ENCODE measurements at places on chromosomes 1 and 21.

DNA sequence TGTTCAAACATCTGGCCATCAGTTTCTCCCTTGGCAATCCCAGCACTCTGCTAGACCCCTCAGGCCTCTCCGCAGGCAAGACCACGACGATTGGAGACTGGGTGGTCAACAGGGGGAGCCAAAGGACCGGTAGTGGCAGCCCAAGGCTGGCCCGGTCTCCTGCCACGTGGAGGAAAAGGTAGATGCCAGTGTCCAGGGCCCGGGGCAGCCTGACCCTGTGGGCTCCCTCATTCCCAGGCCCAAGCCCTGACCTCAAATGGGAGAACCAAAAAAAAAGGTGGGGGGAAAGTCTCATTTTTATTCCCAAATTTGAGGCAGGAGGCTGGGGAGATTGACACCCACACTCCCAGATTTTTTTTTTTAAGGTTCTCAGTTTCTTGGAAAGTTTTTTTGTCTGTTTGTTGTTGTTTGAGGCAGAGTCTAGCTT, 24.8 kb downstream of the S100A6 start:
- peak; percentile 76 for DNase-seq

- no peak for DNase-seq
These were observed 9.6 kb downstream of the ESPN start for GRCh38 chr1:6434186-6434585.

- DNase-seq = no peak
These were observed 63.1 kb downstream of the CDC14A start for GRCh38 chr1:100415498-100415778.

- DNase-seq = no peak
These were observed 32.2 kb downstream of the BRWD1 start for GRCh38 chr21:39281207-39281606.

DNA sequence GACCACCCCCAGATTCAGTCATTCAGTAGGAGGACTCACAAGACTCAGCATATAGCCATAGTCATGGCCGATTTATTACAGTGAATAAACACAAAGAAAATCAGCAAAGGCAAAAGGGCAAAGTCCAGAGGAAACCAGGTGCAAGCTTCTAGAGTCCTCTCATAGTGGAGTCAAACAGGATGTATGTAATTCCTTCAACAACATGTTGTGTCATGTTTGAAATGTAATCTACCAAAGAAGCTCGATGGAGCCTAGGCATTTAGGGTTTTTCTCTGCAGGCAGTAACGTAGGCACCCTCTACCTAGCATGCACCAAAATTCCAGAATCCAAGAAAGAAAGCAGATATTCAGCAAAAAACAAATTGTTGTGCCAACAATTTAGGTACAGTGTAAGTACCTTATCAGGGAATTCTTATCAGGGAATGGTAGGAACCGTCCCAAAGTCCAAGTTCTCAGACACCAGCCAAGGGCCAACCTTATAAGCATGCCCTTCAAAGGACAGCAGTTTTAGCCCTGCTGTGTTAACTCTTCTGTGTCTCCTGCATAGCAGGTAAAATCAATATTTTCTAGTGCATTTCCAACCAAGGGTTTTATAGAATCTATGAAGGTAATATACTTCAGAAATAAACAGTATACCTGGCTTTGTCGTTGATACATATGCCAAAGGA, 16.1 kb upstream of the SLAMF6 start:
- DNase-seq = no peak

- no peak for DNase-seq
These were observed 46.5 kb upstream of the PODN start for GRCh38 chr1:53015508-53015860.

DNA sequence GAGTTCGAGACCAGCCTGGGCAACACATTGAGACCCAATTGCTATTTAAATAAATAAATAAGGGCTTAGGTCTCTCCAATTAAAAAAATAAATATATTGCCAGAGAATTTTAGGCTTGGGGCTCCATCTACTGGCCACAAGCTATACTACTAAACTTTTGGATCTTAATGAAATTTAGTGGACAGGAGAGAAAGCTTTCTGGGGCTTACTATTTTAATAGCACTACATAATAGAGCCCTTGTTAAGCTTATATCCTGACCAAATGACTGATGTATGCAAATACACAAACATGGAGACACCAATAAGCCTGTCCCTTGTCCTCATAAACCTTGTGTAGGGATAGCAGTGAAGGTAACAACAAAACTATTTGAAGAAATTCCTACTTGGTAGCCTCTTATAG, 18.4 kb downstream of the CCT3 start:
- peak; percentile 42 for DNase-seq

GRCh38 chr21:33578959-33579542, 9.4 kb downstream of the DONSON start:
- DNase-seq = peak; percentile 76

- DNase-seq = peak; percentile 99
These were observed 199.3 kb upstream of the TMEM51 start for GRCh38 chr1:14954210-14954609.

DNA sequence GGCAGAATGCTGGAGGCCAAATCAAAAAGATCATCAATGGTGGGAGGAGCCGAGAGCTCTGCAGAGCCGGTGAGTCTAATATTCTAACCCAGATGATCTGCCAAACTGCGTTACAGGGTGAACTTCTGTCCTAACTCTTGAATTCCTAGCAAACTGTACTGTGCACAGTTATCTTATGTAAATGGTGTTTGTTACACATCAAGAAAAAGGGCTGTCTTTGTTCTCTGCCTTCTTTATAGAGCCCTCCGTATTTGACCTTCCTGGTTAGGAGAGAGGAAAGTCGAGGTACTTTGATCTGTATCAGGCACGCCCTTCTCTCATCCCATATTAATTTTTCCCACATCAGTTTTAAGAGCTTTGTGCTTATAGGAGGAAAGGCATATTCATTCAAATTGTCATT, 37.6 kb downstream of the MT1HL1 start:
- no peak for DNase-seq

DNA sequence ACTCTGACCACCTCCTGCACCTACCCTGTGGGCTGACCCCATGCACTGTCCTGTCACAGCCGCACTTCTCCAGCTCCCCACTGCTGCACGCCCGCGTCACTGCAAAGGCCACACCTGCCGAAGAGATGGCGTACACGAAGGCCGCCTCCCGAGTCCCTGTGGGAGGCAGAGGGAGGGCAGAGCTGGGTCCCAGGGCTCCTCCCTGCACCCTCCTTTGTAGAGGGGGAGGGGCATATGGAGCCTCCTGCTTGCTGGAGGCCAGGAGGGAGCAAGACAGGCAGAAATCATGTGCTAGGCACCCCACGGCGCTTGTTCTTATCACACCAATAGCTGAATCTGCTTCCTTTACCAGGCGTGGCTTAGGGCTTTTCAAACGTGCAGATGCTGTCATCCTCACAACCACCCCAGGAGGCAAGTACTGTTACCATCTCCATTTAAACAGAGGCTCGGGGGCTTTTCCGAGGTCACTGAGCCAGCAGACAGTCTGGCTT, 21.4 kb downstream of the WNT4 start:
- DNase-seq = no peak

- peak; percentile 82 for DNase-seq
These were observed 34.6 kb downstream of the TGFBR3 start for GRCh38 chr1:91851130-91852010.

DNA sequence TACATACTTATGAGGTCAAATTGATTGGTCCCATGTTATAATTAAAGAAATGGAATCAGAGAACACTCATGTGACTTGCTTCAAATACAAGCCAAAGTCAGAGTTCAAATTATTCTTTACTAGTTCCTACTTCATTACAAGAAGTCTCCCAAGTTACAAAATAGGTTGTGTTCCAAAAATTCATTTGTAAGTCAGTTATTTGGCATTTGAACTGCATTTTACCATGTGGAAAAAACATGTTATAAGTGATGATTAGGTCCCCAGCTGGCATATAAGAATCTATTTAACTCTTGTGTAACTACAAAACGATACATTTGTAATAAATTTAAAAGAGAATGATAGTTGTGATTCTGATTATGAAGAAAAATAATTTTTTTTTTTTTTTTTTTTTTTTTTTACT, 124.1 kb downstream of the DISP1 start:
- no peak for DNase-seq

GRCh38 chr1:26522073-26522472, 7.5 kb upstream of the RPS6KA1 start:
- DNase-seq = no peak

DNA sequence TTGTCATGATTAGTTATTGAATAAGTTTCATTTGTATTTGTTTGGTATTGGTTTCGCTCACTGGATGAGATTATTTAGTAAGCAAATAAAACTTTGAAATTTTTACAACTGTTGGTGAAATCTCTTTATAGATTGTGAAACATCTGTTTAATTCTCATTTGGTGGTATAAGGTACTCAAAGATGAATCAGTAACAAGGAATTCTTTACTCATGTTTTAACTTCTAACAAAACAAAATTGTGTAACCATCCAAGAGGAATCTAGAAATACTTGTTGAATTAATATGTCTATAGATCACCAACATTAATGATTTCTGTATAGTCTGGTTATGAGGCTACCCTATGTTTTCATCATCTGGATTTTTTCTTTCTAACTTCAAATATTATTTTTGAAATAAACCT, 62.8 kb upstream of the USP25 start:
- DNase-seq = peak; percentile 29

DNA sequence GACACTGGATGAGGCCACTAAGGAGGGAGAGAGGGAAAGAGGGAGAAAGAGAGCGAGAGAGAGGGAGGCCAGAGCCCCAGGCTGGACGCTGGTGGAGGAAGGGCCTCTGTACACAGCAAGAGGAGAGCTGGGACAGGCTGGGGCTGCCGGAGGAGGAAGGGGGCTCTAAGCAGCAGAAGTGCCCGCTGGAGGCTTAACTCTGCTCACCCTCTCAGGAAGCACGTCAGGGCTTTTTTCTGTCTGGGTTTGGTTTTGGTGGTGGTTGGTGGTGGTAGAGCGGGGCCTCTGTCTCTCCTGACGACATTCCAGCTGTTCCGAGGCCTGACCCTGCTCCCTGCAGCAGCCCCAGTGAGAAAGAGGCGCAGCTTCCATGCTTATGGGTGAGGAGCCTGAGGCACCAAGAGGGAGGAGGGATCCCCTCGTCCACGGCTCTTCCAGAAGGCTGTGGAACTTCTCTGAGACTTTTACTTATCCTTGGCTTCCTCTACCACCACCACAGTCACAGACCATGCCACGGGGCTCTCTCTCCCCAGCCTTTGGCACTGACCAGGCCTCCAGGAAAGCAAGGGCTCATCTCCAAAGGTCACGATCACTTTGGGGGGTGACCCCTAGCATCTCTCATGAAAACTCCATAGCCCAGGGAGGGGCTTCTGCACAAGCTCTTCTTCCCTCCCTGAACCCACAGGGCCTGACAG, 136.4 kb upstream of the VAMP3 start:
- no peak for DNase-seq

- peak; percentile 9 for DNase-seq
These were observed 380.7 kb downstream of the PRDM2 start for GRCh38 chr1:14080653-14081052.

DNA sequence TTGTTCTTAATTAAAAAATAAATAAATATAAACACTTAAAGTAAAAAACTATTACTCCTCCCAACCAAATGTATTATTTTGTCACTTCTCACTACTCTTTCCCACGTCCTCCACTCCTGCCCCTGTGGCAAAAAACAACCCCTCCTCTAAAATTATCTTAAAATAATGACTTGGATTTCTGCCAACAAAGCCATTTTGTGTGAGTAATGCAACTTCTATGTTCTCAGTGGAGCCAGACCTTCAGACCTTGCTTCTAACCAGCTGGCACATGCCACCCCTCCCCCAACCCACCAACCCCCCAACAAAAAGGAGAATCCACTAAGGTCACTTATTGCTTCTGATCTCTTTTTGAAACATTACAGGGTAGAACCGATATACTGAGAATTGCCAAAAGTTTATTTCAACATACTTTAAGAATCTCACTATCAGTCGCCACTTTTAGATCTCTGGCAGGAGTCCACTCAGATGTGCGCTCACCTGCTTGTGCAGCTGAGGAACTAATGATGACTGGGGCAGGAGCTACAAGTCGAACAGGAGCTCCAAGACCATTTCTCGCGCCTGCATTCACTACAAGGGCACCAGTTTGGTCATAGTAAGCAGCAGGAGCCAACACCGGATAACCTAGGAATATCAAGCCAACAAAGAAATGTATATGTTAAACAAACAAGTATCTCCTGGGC, 58.3 kb upstream of the SDC3 start:
- DNase-seq = peak; percentile 76

GRCh38 chr21:32914424-32915039, 111.2 kb upstream of the OLIG2 start:
- no peak for DNase-seq

GRCh38 chr1:146036965-146037646, 15.6 kb upstream of the HJV start:
- DNase-seq = peak; percentile 91

DNA sequence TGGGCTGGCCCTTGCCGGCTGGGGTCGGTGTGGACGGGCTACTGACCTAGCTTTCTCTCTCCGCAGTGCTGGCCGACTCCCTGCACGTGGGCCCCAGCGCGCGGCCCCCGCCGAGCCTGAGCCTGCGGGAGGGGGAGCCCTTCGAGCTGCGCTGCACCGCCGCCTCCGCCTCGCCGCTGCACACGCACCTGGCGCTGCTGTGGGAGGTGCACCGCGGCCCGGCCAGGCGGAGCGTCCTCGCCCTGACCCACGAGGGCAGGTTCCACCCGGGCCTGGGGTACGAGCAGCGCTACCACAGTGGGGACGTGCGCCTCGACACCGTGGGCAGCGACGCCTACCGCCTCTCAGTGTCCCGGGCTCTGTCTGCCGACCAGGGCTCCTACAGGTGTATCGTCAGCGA, 34.9 kb downstream of the PTGFRN start:
- no peak for DNase-seq

DNA sequence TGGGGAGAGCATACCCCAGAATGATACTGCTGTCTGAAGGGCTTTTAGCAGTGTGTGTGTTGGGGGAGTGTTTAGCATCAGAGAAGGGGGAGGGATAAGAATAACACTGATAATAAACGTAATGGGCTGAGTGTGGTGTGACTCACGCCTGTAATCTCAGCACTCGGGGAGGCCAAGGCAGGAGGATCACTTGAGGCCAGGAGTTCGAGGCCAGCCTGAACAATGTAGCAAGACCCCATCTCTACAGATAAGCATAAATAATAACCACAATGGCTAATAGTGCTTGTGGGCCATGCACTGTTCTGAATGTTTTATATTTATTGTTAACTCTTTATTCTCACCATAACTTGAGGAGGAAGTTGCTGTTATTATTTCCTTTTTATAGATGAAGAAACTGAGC, 2.6 kb upstream of the LEFTY2 start:
- DNase-seq = no peak

GRCh38 chr1:7225711-7226505, 440.7 kb downstream of the CAMTA1 start:
- no peak for DNase-seq

DNA sequence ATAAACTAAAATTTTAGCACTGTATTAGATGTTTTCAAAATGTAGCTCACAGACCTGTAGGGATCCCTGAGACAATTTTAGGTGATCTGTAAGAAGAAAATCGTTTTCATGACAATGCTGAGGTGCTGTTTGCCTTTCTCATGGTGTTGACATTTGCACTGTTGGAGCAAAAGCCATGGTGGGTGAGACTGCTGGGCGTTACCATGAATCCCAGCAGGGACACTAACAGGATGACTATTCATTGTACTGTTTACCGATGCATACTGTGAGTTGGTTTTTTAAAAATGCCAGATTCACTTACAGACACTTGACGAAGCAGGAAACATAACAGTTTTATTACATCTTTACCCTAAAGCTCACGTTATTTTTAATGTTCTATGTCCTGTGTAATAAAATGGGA, 468.5 kb downstream of the PCP4 start:
- no peak for DNase-seq

GRCh38 chr1:39187275-39188046, 17.0 kb upstream of the MACF1 start:
- no peak for DNase-seq

- DNase-seq = no peak
These were observed 6.2 kb downstream of the TMEM125 start for GRCh38 chr1:43275826-43276620.

GRCh38 chr1:155909894-155910293, 1.3 kb downstream of the RIT1 start:
- peak; percentile 43 for DNase-seq

All from M059J (cell line).